ENCODE measurements at places on chromosomes 3 and 15.

- peak; percentile 27 for DNase-seq
Measured at GRCh38 chr3:193744822-193745684, 152.0 kb downstream of the OPA1 start.

- DNase-seq = peak; percentile 61
Measured at GRCh38 chr3:14265246-14265962, 86.8 kb downstream of the LSM3 start.

DNA sequence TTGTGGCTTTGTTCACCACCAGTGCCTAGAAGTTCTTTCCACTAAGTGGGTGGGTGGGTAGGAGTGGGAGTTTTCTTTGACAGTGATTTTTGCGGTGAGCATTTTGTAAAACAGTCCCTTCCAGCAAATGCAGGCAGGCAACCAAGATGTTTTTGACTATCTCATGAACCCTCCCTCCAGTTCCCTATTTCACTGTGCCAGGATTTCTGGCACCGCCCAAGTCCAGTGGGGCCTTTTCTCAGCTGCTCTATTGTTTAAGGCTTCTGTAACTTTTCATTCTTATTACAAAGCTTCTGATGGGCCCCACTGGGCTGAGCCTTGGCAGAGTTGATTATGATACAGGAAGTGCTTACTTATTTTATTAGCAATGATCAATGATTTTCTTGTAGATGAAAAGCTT is 236.0 kb downstream of the EDEM1 start:
- no peak for DNase-seq

- no peak for DNase-seq
Measured at GRCh38 chr3:185328324-185329004, 34.5 kb upstream of the MAP3K13 start.

DNA sequence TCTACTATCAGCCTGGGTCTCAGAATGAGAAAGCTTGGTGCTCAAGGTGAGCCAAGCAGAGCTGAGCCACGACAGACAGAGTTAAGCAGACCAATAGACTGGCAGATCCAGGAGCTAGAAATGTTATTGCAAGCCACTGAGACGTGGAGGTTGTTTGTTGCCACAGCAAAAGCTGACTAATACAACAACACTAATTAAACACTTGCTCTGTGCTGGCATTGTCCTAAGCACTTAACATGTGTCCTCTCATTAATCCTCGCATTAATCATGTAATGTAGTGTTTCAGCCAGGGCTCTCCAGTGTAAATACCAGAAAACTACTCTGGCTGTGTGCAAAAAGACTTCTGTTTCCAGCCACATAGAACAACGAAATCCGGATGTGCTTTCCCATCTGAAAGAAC is 11.6 kb upstream of the SPSB4 start:
- DNase-seq = no peak

GRCh38 chr3:19994796-19995195 is 17.3 kb downstream of the PP2D1 start:
- DNase-seq = no peak

GRCh38 chr15:81011593-81011992 is 10.9 kb downstream of the TLNRD1 start:
- DNase-seq = peak; percentile 72

DNA sequence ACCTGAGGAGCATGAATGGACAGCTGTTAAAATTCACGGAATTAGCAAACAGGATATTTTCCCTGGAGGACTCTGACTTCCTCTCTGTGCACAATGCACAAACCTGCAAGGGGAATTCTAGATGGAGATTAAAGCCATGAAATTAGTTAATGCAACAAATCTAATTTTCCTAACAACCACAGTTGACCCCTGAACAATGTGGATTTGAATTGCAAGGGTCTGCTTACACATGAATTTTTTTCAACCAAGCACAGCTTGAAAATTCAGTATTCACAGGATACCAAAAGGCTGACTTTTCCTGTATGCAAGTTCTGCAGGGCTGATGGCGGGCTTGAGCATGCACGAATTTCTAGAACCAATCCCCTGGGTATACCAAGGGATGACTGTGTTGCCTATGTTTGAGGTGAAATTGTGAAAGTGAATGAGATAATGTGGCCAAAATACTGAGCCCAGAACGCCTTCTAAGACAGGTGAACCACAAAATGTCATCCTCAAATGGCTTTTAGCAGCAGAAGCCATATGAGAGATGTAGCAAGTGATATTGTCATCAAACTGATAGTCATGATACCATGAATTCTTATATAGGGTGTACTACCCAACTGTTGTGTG is 52.5 kb downstream of the COL8A1 start:
- no peak for DNase-seq

- DNase-seq = no peak
Measured at GRCh38 chr3:15822281-15822680, 24.5 kb upstream of the ANKRD28 start.

DNA sequence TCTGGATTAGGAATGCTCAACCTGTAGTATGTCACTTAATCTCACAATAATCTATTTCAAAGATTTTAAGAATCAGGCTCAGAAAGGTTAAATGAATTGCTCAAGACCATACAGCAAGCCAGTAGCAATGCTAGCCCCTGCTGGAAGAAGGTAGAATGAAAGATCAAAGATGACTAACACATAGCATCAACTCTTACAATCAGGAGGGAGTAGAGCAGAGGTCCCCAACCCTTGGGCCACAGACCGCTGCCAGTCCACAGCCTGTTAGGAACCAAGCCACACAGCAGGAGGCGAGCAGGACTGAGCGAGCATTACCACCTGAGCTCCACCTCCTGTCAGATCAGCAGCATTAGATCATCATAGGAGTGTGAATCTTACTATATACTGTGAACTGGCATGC is 15.5 kb upstream of the GATM start:
- DNase-seq = no peak

- peak; percentile 67 for DNase-seq
Measured at GRCh38 chr15:67303490-67304363, 49.1 kb downstream of the IQCH start.

DNA sequence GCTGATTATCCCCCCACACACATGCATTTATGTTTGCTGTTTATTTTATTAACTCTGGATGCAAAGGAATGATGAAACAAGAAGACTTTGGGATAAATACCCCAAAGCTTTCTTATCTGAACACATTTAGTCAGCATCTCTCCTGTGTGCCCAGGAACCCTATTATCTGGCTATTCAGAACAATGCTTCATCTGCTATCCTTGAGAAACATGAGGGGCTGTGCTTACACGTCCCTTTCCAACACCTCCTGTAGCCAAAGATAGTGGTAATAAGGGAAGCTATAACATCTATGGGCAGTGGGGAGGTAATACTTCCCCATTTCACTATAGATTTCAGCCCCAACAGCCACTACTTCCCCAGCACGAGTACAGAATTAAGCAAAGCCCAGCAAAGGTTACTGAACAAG is 94.7 kb downstream of the SSR3 start:
- no peak for DNase-seq

DNA sequence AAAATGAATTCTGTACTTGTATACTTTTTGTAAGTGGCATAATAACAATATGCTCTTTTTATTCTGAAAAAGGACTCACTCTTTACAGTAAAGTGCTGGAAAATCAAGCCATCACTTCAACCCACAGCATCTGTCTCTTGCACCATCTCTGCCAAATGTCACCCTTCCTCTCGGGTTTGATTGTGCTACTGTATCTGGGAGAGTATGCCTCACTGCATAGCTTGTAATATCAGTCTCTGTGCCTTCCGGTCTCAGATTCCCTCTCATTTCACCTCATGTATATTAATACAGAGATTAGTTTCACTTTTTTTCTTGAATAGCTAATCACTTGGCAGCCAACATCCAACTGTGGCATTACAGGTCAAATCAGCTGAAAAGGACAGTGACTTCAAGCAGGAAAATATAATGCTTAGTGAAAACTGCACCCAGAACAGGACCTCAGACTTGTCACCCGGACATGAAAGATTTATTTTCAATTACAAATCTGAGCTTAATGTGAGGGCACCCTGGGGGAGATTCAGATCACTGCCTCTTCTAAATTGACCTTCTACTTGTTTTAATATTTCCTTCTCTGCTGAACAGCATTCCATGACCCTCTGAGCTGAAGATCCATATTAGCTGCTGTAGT is 605.8 kb upstream of the NAALADL2 start:
- DNase-seq = no peak

- DNase-seq = no peak
Measured at GRCh38 chr15:25239471-25240345, 199.1 kb downstream of the UBE3A start.

- DNase-seq = no peak
Measured at GRCh38 chr3:65618599-65618998, 420.1 kb downstream of the MAGI1 start.

DNA sequence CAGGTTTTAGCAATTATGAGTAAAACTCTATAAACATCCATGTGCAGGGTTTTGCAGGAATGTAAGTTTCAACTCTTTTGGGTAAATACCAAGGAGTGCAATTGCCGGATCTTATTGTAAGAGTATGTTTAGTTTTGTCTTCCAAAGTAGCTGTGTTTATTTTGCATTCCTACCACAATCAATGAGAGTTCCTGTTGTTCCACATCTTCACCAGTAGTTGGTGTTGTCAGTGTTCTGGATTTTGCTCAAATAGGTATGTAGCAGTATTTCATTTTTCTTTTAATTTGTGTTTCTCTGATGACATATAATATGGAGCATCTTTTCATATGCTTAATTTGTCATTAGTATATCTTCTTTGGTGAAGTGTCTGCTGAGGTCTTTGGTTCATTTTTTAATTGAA is 185.1 kb upstream of the GALNT15 start:
- DNase-seq = peak; percentile 22

- no peak for DNase-seq
Measured at GRCh38 chr3:145951441-145951840, 209.5 kb downstream of the PLOD2 start.

DNA sequence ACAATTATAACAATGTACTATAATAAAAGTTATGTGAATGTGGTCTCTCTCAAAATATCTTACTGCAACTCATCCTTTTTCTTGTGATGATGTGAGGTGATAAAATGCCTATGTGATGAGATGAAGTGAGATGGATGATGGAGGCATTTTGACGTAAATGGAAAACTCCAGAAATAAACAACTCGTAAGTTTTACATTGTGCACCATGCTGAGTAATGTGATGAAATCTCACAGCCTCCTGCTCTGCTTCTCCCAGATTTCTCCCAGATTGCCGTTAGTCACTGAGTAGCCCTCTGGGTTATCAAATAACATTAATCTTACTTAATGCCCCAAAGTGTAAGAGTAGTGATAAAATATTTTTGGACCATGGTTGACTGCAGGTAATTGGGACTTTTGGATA is 64.8 kb upstream of the SLCO2A1 start:
- peak; percentile 77 for DNase-seq

- DNase-seq = no peak
Measured at GRCh38 chr3:117217355-117217754, 507.8 kb downstream of the TUSC7 start.

- DNase-seq = no peak
Measured at GRCh38 chr15:64412216-64412615, 24.6 kb downstream of the TRIP4 start.

- peak; percentile 63 for DNase-seq
Measured at GRCh38 chr3:129112308-129113052, 9.1 kb downstream of the RAB43 start.

DNA sequence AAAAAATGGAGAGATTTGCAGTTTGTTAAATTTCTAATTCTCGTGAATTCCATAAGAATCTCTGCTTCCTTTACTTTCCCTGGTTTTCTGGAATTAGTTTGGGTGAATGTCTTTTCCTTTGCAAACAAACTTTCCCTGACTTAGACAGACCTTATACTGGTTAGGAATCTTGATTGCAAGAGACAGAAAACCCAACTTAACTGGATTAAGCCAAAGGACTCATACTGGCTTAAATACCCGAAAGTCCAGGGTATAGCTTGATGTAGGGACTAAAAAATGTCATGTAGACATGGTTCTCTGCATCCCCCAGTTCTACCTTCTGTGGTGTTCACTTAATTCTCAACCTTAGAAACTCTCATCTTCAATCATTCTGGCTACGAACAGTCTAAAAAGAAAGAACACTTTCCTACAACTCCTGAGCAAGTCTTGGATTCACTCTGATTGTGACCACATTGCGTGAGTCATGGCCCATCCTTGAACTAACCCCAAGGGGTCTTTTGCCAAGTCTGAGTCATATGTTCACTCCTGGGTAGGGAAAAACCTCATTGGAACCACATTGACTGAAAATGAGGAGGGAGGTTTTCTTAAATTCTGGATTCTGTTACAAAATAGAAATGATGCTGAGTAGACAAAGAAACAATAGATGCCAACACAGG is 136.0 kb upstream of the DAZL start:
- DNase-seq = peak; percentile 87

GRCh38 chr15:33132722-33133345 is 61.7 kb downstream of the FMN1 start:
- peak; percentile 78 for DNase-seq

DNA sequence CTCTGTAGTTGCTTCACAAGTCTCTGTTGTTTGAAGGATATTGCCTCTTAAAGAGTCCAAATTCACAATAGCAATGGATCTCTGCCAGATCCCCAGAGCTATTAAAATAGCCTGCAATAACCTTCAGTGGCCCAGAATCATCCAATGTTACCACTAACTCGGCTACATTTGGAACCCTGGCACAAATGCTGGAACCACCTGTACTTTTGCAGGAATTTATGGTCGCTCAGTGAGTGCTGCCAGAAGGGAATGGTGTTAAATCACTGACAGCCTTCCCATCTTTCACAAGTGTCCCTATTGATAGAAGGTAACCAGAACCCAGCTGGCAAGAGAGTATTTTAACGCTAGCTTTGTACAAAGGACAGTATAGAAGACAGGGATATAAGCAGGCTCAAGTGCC is 298.8 kb upstream of the PLSCR5 start:
- no peak for DNase-seq

DNA sequence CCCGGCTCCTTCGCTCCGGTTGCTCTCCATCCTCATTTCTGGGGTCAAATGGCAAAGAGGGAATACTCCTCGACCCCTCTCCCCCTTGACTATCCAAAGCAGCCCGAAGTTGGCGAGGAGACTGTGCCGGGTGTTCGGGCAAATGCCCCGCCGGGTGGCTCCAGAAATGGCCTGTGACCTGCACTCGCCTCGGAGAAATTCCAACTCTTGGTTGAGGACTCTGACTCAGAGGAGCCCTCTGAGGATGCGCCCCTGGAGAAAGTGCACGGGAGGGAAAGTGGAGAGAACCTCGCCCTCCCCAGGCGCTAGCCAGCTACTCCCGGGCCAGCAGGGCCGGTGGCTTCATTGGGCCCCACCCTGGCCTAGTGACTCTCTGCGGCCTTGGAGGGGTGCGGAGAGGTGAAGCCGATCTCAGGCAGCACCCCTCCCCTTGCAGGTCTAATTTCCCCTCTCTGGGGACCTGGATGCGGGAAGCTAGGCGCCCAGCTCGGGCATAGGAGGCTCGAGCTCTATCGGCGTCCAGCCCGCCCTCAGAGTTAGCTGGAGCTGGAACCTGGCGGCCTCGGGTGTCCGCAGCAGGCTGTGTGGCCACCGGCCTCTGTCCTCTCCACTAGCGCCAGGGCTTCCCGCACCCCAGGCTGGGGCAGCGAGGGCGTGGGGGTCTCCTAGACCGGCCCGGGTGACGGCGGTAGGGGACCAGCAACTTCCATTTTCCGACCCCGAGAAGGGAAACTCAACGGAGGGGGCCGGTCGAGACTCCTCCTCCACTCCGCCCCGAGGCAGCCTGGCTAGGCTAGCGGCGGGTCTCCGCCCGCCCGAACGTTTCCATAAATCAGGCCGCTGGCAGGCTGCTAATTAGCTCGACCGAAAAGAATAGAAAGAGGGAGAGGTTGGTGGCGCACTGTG is 29.4 kb downstream of the NR2F2 start:
- no peak for DNase-seq

GRCh38 chr3:105801397-105801796 is 67.4 kb downstream of the CBLB start:
- no peak for DNase-seq
